ENCODE measurements at places on chromosomes 6 and 20.

GRCh38 chr6:21325201-21325856 lies 268.2 kb upstream of the SOX4 start:
- no peak for DNase-seq

GRCh38 chr6:33410711-33411631 lies at the start of gene PHF1:
PHF1 (plus strand) TSS chr6:33411014; CDS start chr6:33412264, 1,250 bp downstream.
- DNase-seq = no peak

DNA sequence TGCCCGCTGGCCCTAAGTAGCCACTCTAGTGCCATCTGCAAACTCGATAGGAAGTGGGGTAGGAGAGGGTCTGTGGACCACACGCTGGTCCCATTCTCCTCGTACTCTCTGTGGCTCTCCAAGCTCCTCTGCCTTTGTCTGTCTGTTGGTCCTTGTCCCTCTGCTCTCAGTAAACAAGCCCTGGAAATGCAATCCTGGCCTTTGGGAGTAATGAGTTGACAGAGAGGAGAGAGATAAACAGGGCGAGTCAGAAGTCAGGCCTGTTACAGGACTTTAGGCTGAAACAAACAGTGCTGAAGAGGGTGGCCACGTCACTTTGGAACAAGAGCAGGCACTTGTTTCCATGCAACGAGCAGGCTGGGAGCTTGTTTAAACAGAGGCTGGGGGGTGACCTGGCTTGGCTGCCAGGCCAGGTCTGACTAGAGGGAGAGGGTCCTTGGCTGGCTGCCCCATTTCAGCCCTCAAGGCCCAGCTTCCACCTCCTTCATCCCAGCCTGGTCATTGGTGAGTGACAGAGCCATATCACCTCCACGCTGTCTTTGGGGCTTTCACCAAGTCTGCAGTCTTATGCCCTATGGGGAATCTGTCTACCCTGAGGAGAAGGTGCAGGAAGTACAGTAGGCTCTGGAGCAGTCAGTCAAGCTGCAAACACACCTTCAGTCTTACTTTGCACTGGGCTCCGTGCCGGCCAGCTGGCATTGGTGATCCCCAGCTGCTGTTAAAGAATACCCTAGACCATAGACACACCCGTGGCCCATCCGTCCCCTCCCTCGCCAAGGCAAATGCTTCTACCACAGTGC lies 22.6 kb downstream of the FOXP4 start:
- no peak for DNase-seq

GRCh38 chr6:65448866-65449265 lies 258.2 kb downstream of the EYS start:
- no peak for DNase-seq

DNA sequence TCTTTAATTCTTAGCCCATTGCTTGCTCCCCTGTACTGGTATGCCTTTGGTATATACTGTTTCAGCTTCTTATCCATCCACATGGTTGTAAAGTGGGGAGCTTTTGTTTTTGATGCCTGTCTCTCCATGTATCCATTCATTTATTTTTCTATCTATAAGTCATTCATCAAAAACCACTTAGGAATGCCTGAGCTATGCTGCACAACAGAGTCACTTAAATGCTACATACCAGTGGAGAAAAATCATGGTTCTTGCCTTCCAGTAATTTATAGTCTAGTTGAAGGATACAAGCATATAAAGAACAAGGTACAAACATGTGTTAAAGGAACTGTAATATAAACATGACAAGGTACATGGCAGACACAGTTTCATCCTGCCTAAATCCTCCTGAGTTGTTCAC lies 347.3 kb downstream of the NRN1 start:
- DNase-seq = no peak

GRCh38 chr6:84847390-84848160 lies 83.2 kb upstream of the TBX18 start:
- DNase-seq = no peak

DNA sequence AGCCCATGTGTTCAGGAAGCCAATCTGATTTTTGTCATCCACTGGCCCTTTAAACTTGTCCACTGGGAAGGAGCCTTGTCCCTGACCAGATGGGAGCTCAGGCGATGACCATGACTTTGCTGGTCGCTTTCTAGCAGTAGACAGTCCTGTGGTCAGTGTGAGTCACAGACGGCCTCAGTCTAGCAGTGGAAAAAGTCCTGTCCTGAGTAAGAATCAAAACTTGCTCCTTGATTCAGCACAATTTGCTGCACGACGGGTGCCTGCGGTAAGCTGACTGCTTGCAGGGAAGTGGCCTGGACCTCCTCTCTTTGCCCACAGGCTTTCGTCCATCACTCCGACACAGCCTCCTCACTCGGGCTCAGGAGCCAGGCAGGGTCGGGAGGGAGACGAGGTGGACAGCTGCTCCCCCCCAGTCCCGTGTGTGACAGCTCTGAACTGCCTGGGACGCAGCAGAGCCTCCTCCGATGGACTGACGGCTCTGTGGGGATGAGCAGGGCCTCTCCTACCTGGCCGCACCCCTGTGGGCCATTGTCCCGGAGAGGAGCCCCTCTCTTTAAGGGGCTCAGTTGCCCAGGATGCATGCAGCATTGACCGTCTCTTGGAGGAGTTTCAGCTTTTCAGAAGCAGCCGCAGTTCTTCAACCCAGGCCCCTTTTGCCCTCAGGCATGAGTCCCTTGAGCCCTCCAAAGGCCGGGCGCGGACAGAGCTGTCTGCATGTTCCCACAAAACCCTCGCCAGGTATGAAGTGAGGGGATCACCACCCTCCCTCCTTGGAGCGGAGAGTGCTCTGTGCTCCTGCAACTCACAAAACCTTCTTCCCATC lies 209.2 kb downstream of the ANKRD60 start:
- DNase-seq = no peak

DNA sequence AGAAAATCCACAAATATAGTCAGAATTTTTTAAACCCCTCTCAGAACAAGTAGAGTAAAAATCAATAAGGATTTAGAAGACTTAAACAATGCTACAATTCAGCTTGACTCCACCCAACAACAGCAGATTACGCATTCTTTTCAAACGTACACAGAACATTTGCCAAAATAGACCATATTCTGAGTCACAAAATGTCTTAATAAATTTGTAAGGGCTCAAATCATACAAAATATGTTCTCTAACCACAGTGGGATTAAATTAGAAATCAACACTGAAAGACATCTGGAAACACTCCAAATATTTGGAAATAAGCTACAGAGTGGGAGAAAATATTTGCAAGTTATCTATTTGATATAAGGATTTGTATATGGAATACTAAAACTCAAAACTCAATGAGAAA lies 164.2 kb upstream of the AKAP12 start:
- no peak for DNase-seq

DNA sequence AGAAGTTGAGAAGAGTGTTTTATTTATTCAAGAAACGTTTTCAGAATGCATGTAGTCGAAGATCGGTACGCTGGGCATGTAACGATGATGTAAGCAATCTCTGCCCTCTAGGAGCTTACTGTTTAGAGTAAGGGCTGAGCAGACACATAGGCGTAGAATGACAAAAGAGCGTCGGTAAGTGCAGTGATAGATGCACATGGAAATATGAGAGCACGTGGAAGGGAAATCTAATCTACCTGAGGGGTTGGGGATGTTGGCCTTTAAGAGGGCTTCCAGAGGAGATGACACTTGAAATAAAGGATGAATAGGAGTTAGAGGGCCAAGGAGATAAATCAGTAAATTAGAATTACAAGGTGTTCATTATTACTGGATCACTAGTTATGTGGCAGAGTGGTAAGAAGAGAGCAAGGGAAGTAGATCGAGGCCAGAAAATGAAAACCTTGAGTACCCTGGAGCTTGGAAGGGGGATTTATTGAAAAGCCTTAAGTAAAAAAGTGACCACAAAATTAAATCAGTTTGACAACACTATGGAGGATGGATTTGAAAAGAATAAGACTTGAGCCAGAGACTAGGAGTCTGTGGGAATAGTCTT lies 782 bp downstream of the TRMT11 start:
- DNase-seq = no peak

- no peak for DNase-seq
These were observed 6.3 kb downstream of the CCR6 start for GRCh38 chr6:167129159-167129558.

- DNase-seq = no peak
These were observed 121.3 kb upstream of the PTPN1 start for GRCh38 chr20:50388733-50389437.

DNA sequence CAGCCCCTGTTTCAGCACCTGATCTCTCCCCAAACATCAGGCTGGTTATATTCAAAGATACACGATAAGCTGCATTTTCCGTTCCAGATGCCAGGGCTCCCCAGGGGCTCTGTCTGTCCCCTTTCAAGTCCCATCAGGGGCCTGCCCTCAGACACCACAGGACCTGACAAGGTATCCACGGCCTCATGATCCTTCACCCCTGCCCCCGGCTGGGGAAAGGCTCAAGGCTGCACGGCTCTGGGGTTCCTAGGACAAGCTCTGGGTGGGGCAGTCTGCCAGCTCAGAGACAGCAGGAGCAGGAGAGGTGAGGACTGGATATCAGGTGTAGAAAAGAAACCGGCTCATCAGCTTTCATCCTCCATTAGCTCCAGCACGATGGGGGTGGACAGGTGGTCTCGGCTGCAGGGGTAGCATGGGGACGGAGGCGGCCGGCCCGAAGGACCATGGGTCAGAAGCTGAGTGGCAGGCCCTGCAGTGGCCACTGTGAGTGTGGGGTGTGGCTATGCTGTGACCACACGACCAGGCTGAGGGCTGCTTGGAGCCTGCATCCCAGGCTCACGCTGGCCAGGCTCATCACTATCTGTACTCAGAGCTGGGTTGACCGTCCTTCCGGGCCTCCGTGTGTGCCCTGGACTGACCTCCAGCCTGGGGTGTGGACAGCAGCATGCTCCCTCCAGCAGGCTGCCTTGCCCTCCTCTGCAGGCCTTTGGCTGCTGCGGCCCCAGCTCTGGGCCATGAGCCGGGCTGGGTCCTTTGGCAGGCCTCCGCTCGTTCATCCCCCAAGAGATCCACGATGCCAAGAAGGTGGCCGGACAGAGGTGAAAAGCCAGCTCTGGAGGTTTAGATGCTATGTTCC lies 386.2 kb downstream of the THBS2 start:
- DNase-seq = no peak

DNA sequence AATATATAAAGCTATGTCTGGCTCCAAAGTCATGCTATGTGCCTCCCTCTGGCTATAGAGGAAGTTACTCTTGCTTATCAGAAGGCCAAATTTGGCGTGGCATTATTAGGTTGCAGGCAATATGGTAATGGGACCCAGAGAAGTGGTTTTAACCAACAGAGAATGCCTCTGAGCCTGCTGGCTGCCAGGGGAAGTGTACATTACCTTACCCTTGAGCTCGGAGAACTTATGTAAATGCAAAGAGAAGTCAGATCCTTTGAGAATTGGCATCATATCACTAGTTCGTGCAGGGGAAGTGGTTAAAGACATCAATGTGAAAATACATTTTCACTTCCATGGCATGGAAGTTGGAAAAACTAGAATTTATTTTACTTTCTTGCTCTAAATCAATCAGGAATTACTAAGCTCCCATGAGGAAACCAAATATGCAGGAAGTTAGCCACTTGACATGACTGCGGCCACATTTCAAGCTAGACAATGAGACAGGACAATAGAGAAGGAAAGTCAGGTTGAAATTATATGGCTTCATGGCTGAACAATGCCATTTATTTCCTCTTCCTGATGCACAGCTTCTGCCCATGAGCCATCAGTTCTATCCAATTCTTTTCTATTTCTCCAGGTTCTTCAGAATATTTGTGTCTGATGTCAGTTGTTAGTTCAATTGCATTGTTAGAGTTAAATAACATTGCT lies 134.0 kb upstream of the PHACTR1 start:
- DNase-seq = no peak
